ENCODE measurements at places on chromosomes 5 and 9.

DNA sequence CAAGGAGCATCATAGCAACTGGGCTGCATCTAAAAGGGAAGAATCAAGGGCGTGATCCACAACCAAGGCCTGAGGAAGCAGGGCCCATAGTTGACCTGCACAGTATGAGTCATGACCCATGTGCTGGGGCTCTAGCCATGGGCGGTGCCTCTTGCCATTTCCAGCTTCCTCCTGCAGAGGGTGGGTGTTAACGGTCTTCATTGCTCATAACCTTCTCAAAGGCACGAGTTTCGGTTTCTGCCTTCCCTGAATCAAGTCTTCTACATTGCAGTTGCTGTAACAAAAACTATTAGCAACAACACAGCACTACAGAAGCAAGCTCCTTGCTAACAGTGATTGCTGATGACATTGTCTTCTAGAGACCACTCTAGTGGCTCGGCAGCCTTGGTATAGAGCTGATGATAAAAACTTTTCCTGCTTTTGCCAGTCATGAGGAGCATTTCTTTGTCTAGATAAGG is 66.9 kb downstream of the CTSL start:
- no peaks in the 10 kb centered on the region for H3K36me3 ChIP-seq
- no peak overlapping the region for H3K4me3 ChIP-seq
- DNase-seq = peak; percentile 47
- no peaks in the 10 kb centered on the region for H3K27me3 ChIP-seq

DNA sequence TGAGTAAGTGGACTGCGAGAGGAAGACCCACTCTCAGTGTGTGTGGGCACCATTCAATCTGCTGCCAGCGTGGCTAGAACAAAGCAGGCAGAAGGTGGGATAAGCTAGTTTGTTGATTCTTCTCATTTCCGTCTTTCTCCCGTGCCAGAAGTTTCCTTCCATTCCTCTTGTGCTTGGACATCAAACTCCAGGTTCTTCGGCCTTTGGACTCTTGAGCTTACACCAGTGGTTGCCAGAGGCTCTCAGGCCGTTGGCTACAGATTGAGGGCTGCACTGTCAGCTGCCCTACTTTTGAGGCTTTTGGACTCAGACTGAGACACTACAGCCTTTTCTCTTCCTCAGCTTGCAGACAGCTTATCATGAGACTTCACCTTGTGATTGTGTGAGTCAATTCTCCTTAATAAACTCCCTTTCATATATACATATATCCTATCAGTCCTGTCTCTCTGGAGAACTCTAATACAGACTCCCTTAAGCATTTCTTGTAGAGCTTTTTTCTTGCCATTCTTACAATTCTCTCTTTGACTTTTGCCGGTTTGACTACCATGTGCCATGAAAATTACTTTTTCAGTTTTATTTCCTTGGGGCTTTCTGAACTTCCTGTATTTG is 494.9 kb downstream of the PRR16 start:
- H3K4me1 ChIP-seq = no peaks in the 10 kb centered on the region
- no peak for DNase-seq

DNA sequence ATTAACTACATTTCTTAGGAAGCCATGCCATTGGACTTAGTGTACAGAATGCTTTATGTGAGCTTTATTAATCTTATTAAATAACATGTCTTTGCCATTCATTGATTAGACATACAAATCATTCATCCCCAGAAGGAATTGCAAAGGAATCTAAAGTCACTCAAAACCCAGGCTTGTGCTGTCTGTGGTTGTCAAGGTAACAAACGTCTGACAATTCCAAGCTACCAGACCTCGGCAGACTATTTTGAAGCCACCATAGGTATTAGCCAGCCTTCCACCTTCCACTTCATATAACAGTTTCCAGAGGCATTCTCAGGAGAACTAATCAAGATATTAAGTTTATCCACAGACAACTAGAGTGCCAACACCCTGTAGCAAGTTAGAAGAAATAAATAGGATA is 135.2 kb upstream of the TUSC1 start:
- H3K4me3 ChIP-seq = no peak overlapping the region
- no peaks in the 10 kb centered on the region for H3K4me1 ChIP-seq
- no peaks in the 10 kb centered on the region for H3K36me3 ChIP-seq
- no peak for DNase-seq

- DNase-seq = no peak
- H3K27me3 ChIP-seq = no peaks in the 10 kb centered on the region
- no peak overlapping the region for H3K4me3 ChIP-seq
- no peak overlapping the region for H3K27ac ChIP-seq
- H3K36me3 ChIP-seq = no peaks in the 10 kb centered on the region
- H3K4me1 ChIP-seq = peaks cover 30% of the 10 kb centered on the region
Measured at GRCh38 chr9:81462801-81463200, 226.5 kb downstream of the TLE1 start.

DNA sequence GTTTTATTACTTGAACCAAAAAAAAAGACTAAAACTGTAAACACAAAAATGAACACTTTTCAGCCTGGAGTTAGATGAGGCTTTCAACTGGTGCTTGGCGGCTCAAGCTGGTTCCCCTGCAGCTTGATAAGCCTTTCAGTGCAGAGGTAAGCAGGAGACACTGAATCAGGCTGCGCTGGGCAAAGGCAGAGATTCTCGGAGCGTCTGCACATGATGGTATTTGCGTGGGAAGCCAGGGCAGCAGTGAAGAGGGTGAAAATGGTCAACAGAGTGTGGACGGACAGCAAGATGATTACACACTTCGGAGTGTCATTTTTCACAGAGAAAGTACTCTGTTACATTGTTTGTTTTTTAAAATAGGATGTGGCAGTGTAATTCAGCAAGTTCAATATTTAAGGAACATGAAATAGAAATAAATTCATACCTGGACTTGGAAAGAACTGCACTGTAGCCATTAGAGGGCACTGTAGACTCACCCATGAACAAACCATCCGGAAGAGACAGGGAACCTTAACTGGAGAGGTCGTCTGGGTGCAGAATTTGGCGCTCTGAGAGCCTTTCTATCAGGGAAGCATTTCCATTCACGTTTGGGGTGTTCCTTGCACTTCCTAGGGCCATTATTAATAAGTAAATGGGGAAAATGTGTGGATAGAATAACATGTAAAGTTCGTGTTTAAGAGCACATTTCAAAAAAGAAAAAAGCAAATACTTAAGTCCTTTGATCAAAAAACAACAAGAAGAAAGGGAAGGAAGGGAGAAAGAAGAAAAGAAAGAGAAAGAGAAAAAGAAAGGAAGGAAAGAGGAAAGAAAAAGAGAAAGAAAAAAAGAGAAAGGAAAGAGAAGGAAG is 69.8 kb downstream of the ICE1 start:
- no peak overlapping the region for H3K27ac ChIP-seq
- no peaks in the 10 kb centered on the region for H3K27me3 ChIP-seq
- H3K4me1 ChIP-seq = peaks cover 16% of the 10 kb centered on the region
- H3K36me3 ChIP-seq = peaks cover 17% of the 10 kb centered on the region
- no peak for DNase-seq

- no peaks in the 10 kb centered on the region for H3K4me1 ChIP-seq
- H3K36me3 ChIP-seq = no peaks in the 10 kb centered on the region
- H3K4me3 ChIP-seq = no peak overlapping the region
- DNase-seq = no peak
Measured at GRCh38 chr9:28970241-28970654, 1397.0 kb upstream of the C9orf72 start.

- peak overlapping the region; percentile 76 for H3K27ac ChIP-seq
- no peak overlapping the region for H3K4me3 ChIP-seq
- H3K36me3 ChIP-seq = no peaks in the 10 kb centered on the region
- DNase-seq = no peak
Measured at GRCh38 chr5:78547183-78547582, 101.4 kb downstream of the LHFPL2 start.

- H3K36me3 ChIP-seq = no peaks in the 10 kb centered on the region
- H3K4me1 ChIP-seq = no peaks in the 10 kb centered on the region
- no peak for DNase-seq
Measured at GRCh38 chr9:113721856-113722255, 154.3 kb upstream of the ZNF618 start.

GRCh38 chr5:109546461-109546860 is 136.7 kb upstream of the PJA2 start:
- H3K36me3 ChIP-seq = no peaks in the 10 kb centered on the region
- no peak overlapping the region for H3K27ac ChIP-seq
- no peaks in the 10 kb centered on the region for H3K4me1 ChIP-seq

DNA sequence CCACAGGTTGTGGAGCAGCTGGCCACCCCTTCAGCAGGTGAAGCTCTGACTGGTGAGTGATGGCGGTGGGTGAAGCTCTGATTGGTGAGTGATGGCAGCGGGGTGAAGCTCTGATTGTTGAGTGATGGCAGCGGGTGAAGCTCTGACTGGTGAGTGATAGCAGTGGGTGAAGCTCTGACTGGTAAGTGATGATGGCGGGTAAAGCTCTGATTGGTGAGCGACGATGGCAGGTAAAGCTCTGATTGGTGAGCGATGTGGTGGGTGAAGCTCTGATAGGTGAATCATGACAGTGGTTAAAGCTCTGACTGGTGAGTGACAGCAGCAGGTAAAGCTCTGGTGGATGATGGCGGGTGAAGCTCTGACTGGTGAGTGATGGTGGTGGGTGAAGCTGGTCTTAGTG is 9.4 kb upstream of the ABO start:
- no peak overlapping the region for H3K27ac ChIP-seq
- H3K27me3 ChIP-seq = no peaks in the 10 kb centered on the region
- DNase-seq = no peak
- no peaks in the 10 kb centered on the region for H3K36me3 ChIP-seq

- no peak overlapping the region for H3K4me3 ChIP-seq
- no peak overlapping the region for H3K27ac ChIP-seq
- H3K4me1 ChIP-seq = no peaks in the 10 kb centered on the region
- DNase-seq = no peak
- H3K36me3 ChIP-seq = no peaks in the 10 kb centered on the region
Measured at GRCh38 chr5:153517241-153517611, 26.8 kb downstream of the GRIA1 start.

DNA sequence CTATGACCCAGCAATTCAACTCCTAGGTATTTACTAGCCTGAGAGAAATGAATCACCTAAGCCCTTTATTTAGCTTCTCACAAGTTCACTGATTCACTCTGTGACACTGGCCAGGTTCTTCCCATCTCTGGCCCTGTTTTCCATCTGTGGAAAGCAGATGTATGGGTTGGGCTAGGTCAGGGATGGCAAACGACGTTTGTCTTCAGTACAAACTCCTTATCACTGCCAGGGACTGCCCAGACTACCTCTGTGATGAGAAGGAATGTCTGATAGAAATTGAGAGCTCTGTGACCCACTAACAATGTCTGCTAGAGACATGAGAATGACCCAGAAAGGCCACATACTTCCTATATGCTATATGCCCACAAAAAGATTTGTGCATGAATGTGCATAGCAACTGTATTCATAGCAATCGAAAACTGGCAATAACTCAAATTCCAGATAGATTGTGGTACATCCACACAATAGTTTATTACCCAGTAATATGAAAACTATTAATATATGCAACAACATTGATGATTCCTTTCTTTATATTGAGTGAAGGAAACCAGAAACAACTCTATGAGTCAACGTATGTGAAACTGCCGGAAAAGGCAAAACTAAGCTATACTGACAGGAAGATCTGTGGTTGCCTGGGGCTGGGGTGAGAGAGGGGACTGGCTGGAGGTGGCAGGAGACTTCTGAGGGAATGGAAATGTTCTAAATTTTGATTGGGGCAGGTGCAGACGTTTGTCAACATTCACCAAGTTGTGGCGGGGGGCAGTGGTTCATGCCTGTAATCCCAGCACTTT is 32.0 kb upstream of the ADAM19 start:
- H3K4me3 ChIP-seq = no peak overlapping the region
- H3K27me3 ChIP-seq = no peaks in the 10 kb centered on the region
- no peak overlapping the region for H3K27ac ChIP-seq
- no peak for DNase-seq
- H3K36me3 ChIP-seq = no peaks in the 10 kb centered on the region
- H3K4me1 ChIP-seq = peaks cover 10% of the 10 kb centered on the region

- H3K4me1 ChIP-seq = no peaks in the 10 kb centered on the region
- H3K36me3 ChIP-seq = no peaks in the 10 kb centered on the region
- no peaks in the 10 kb centered on the region for H3K27me3 ChIP-seq
- no peak for DNase-seq
- H3K27ac ChIP-seq = no peak overlapping the region
Measured at GRCh38 chr5:168176251-168176650, 115.2 kb upstream of the WWC1 start.

- DNase-seq = no peak
- H3K4me3 ChIP-seq = no peak overlapping the region
- H3K4me1 ChIP-seq = no peaks in the 10 kb centered on the region
- H3K36me3 ChIP-seq = peaks cover 80% of the 10 kb centered on the region
Measured at GRCh38 chr5:34944044-34944443, 14.7 kb downstream of the DNAJC21 start.

GRCh38 chr5:55860288-55860687 is 9.1 kb downstream of the IL31RA start:
- H3K36me3 ChIP-seq = no peaks in the 10 kb centered on the region
- H3K27me3 ChIP-seq = no peaks in the 10 kb centered on the region
- no peaks in the 10 kb centered on the region for H3K4me1 ChIP-seq
- no peak overlapping the region for H3K4me3 ChIP-seq

- peak; percentile 30 for DNase-seq
- no peaks in the 10 kb centered on the region for H3K4me1 ChIP-seq
- H3K27ac ChIP-seq = peak overlapping the region; percentile 44
- H3K27me3 ChIP-seq = no peaks in the 10 kb centered on the region
Measured at GRCh38 chr5:95720094-95720786, 10.9 kb upstream of the RHOBTB3 start.

GRCh38 chr5:154863291-154864080 is 5.1 kb downstream of the CNOT8 start:
- peaks cover 37% of the 10 kb centered on the region for H3K4me1 ChIP-seq
- H3K27me3 ChIP-seq = no peaks in the 10 kb centered on the region
- H3K27ac ChIP-seq = no peak overlapping the region
- no peak overlapping the region for H3K4me3 ChIP-seq

DNA sequence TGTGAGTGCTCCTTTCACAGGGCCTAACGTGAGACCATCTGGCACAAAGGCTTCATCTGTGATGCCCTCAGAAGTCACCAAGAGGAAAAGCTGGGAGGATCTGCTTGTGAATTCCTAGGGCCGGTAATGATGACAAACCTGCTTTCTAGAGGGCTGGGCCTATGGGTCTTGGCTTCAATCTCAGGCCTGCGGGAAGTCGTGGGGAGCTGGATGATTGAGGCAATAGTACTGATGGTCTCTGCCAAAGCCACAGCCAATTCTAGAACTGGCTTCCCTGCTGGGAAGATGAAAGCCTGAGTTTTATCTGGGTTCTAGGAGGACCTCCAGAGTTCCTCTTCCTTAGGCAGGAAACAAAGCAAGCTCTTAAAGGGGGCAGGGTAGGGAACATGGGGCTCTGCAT is 102.7 kb downstream of the TMEM215 start:
- DNase-seq = no peak
- H3K27ac ChIP-seq = no peak overlapping the region
- H3K4me1 ChIP-seq = no peaks in the 10 kb centered on the region
- no peaks in the 10 kb centered on the region for H3K27me3 ChIP-seq
- H3K36me3 ChIP-seq = no peaks in the 10 kb centered on the region
